ENCODE measurements at places on chromosomes 13 and 19.

GRCh38 chr13:112777637-112778406 is 88.0 kb downstream of the ATP11A start:
- DNase-seq = no peak

DNA sequence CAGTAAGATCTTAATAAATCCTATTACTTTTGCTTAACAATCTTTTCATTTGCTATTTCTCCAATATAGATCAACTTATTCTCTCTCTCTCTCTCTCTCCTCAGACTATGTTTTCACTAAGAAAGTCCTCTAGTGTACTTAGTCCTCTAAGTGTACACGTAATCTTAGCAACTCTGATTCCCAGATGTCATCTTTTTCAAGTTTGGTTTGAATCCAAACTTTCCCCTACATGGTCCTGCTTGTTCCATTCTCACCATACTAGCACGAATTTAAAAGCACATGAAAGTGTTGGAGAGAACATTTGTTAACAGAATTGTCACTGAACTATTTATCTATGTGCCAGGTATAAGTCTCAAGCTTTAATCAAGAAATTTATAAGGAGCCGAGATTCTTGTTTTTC is 202.9 kb downstream of the SPRY2 start:
- DNase-seq = no peak

DNA sequence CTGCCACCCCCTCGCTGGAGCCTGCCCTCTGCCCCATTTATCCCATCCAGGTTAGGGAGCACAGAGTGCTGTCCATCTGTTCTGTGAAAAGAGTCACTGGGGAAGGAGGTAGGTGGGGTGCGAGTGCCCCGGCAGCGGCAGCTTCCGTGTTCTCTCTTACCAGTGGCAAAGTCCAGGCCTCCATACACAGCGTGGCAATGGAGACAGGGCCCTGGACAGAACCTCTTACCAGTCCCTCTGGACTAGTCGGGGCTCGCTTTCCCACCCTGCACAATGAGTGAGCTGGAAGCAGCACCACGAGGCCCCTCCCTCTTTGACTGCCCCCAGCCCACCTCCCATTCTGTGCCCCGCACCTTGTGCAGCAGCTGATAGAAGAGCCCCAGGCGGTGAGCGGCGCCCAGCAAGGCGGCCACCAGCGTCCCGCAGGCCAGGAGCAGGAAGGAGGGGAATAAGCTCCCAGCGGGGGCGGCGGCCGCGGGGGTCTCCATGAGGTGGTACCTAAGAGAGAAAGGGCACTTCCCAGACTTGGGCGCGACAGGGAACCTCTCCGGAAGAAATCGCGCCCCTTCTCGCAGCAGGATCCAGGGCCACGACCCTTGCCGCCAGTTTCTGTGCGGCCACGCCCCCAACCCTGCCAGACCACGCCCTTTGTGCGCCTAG is 17.5 kb downstream of the SYDE1 start:
- no peak for DNase-seq

GRCh38 chr13:49563516-49563915 is 21.8 kb downstream of the RCBTB1 start:
- DNase-seq = no peak

- no peak for DNase-seq
Measured at GRCh38 chr19:29836409-29836825, 24.6 kb downstream of the CCNE1 start.

- no peak for DNase-seq
Measured at GRCh38 chr13:109090796-109091195, 461.4 kb downstream of the MYO16 start.

GRCh38 chr13:97353927-97354675 is 79.9 kb upstream of the RAP2A start:
- no peak for DNase-seq

GRCh38 chr19:48777720-48778119 is 22.4 kb downstream of the FGF21 start:
- no peak for DNase-seq

GRCh38 chr13:89432997-89433396 is 1761.8 kb downstream of the SLITRK5 start:
- no peak for DNase-seq

GRCh38 chr13:50390503-50391248 is 375.4 kb downstream of the KCNRG start:
- DNase-seq = no peak

GRCh38 chr13:104782741-104783140 is 1716.5 kb upstream of the SLC10A2 start:
- no peak for DNase-seq
